AG20443 (cell line): ENCODE measurements at places on chromosomes 1 and 21.

GRCh38 chr1:98049370-98050135, 128.7 kb upstream of the DPYD start:
- peak; percentile 53 for DNase-seq

DNA sequence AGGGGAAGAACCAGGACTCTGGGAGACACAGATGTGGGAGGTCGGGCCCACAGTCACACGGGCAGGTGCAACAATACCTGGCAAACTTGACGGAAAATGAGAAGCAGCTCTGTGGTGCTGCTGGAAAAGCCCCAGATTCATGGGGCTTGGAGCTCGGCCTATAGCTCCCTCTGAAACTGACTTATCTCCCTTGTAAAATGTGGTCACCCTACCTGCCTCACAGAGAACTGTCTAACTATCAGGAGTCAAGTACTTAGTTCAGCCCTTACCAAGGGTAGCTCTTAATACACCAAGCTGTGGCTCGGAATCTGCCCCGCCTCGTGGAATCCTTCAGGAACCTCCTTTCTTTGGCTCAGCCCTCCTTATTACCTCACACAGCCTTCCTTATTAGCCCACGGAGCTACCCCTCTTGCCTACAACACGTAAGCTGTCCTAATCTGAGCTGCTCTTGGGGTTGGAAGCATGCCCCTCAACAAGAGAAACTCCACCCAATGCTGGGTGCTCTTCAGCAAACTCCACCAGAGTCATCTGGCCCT, 68.9 kb downstream of the MRPL37 start:
- DNase-seq = no peak

DNA sequence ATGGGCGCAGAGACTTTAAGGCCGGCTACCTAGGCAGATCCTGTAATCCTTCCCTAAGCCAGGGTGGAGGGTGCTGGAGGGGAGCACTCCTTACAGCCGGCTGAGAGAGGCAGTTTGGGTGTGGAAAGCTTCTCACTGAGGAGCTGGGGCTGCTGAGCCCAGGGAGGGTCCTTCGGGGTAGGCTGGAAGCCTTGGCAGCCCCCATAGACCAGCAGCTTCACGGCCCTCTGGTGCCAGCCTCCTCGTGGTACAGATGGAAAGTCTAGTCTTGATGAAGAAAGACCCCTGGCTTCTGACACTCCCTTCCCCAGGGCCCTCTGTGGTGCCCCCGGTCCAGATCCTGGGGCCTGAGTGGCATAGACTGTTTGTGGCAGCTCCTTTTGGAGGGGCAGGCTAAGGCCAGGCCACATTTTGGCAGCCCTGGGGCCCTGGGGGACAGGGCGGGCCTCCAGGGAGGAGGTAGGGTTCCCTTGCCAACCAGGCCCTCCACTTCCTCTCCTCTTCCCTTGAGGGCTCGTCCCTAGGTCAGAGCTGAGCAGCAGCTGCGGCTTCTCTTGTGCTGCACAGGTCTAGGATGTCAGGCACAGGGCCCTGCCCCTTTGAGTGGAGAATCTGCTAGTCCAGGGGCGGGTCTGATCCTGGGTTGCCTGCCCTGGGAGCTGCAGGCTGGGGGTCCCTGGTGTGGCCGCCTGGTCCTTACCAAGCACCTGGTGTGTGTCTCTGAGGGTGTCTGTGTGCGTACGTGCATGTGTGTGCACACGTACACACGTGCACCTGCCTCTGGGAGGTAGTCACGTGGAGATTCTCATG, 4.8 kb downstream of the AMPD2 start:
- no peak for DNase-seq

DNA sequence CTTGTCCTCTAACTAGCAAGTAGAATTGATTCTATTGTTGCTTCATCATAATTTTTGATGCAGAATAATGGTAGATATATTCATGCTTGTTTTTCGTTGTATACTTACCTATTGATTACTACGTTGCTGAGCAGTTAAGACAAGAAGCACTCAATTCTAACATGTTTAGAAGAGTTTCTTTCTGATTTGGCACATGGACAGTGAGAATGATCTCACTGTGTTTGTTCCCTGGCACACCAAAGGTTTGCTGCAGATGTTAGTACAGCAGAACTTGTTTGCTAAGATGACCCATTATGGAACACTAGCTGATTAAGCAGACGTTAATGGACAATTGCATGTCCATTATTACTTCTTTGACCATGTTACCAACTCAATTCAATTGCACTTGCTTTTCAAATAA, 184.7 kb upstream of the SGIP1 start:
- DNase-seq = no peak

GRCh38 chr21:42627527-42628289, 25.7 kb upstream of the PDE9A start:
- no peak for DNase-seq
